Stimulated activated CD8-positive, alpha-beta memory T cell treated with anti-CD3 and anti-CD28 coated beads, Interleukin-15, amount 100 ng/mL, for 24 hours (primary cell): ENCODE measurements at places on chromosomes 12 and 14.

- DNase-seq = no peak
These were observed 41.3 kb upstream of the HIF1A start for GRCh38 chr14:61654026-61654425.

- no peak for DNase-seq
These were observed 46.2 kb upstream of the TUNAR start for GRCh38 chr14:95830386-95830785.

- no peak for DNase-seq
These were observed 7.0 kb upstream of the ATXN2 start for GRCh38 chr12:111605911-111606766.

GRCh38 chr12:125129179-125129571 lies 63.9 kb downstream of the AACS start:
- DNase-seq = no peak

GRCh38 chr12:42504049-42504448 lies 85.5 kb downstream of the PRICKLE1 start:
- DNase-seq = no peak

GRCh38 chr14:65631040-65631439 lies 218.5 kb downstream of the FUT8 start:
- no peak for DNase-seq

- no peak for DNase-seq
These were observed 174.9 kb upstream of the RPH3A start for GRCh38 chr12:112616469-112617152.

DNA sequence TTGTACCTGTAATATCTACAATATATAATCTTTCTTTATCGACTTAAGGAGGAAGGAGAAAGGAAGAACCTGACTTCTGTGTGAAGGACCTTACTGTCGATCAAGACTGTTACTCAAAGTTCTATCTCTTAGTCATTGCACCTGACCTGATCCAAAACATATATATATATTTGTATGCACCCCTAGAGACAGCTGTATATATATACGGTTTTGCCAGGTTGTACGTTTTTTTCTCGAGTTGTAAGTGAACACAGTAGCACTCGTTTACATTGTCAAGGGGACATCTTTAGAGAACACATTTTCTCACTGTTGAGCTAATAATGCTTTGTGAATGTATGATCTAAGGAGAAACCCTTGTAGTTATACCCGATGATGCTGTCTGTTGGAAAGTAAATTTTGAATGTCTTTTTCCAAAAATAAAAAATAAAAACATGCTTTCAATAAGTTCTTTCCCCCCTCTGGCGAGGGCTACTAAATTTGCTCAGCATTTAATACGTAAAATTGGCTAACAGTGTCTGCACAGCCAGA lies 536 bp upstream of the SLC35E3 start:
- no peak for DNase-seq

- no peak for DNase-seq
These were observed 107.3 kb upstream of the RTL1 start for GRCh38 chr14:101010835-101011234.

DNA sequence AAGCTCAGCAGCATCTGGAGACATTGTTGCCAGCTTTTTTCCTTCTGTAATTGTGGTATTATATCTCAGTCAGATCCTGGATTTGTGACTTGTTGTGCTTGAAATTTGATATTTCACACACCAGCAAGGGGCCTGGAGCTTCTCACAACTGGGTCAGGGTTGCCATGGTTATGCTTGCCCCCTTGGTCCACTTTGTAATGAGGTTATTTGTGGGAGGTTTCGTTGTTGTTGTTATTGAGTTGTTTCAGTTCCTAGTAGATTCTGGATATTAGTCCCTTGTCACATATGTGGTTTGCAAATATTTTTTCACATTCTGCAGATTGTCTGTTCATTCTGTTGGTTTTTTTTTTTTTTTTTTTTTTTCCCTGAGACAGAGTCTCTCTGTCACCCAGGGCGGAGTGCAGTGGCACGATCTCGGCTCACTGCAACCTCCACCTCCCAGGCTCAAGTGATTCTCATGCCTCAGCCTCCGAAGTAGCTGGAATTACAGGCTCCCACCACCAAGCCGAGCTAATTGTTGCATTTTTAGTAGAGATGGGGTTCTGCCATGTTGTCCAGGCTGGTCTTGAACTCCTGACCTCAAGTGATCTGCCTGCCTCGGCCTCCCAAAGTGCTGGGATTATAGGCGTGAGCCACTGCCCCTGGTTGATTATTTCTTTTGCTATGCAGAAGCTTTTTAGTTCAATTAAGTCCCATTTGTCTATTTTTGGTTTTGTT lies 80.6 kb upstream of the ETV6 start:
- DNase-seq = no peak

DNA sequence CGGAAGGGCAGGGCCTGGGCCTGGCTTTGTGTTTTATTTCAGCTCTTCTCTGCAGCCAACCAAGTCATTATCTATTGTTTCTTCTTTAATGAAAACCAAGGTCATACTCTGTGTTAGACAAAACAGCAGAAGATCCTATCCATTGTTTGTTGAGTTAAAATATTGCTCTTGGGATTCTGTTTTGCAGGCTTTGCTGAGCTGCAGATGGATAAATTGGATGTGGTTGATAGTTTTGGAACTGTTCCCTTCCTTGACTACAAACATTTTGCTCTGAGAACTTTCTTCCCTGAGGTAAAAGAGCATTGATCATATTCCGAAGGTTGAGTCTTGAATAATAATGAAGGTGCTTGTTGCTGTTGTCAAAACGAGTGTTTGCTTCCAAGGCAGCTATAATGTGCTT lies 106.6 kb downstream of the PLXNC1 start:
- DNase-seq = no peak

DNA sequence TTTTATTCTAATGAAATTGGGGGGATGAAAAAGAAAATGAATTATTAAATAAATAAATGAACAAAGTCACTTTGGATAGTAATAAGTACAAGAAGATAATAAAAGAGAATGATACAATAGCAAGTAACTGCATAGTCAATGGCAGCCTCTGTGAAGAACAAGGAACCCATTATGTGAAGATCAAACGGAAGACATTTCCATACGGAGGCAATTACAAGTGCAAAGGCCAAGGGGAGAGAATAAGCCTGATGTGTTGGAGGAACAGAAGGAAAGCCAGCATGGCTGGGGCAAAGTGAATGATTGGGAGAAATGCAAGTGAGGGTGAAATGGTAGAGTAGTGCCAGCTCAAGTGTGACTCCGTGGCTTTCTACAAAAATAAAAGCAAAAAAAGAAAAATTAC lies 43.9 kb upstream of the CHPT1 start:
- no peak for DNase-seq

GRCh38 chr12:99133401-99133800 lies 488.3 kb downstream of the APAF1 start:
- no peak for DNase-seq

DNA sequence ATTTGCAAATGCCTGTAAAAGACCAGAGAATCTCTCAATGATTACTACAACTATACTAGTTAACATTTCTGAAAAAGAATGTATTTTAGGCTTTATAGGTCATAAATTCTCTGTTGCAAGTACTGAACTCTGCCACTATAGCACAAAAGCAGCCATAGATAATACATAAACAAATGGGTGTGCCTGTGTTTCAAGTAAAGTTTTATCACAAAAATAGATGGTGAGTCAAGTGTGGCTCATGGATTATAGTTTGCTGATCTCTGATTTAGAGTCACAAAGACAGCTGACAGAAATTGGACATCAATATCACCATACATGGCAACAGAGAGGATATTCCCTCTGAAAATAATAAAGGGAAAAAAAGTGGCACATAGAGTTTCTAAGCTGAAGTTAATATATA lies 68.1 kb downstream of the FSCB start:
- no peak for DNase-seq

- DNase-seq = no peak
These were observed 305.2 kb upstream of the FOXG1 start for GRCh38 chr14:28461389-28461788.

- DNase-seq = no peak
These were observed 76.5 kb downstream of the TRMT5 start for GRCh38 chr14:60904381-60904780.

DNA sequence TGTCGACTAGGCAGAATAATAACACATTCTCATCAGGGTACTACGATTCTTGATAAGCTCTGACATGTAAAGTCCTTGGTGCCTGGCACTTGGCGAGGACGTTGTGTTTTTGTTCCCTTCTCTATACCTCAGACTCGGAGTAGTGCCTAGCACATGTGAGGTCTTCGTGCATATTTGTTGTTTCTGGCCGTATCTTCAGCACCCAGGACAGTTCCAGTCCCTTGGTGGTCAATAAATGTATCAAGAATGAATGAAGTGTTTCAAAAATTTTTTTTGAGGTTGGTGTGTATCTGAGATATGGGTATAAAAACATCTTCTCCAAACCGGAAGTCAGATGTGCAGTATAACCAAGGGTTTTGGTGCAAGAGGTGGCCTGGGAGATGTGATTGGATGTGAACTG lies 198.2 kb downstream of the AACS start:
- no peak for DNase-seq

DNA sequence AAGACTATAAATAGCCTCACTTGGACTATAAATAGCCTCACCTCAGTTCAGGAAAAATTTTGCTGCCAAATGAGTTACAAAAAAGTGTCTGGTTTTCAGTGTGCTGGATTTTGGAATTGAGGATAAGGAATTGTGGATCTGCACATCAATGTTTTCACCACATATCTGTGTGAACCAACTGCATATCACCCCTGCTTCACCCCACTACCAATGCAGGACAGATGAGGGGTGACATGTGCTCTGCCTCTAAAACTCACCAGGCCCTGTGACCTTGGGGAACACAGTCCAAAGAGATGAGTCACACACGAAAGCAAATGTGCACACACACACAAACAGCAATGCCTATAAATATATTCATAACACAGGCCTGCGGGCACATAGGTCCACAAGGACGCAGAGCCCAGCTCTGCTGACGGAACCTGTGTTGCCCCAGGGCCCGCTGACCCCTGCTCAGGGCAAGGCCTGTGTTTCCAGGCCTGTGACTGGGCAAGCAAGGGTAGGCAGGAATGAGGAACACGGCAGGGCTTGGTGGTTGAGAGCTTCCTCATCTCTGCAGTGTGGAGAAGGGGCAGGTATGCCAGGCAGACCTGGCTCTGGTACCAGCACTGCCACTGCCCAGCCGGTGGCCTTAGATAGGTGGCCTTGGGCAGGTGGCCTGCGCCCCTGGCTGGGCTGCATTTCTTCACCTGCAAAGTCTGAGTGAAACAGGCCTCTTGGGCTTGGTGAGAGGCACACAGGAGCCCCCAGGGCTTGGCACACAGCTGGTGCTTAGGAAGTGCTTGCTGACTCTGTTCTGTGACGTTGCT lies 82.4 kb downstream of the ARL6IP4 start:
- no peak for DNase-seq

GRCh38 chr12:117141097-117141898 lies 42.1 kb upstream of the TESC start:
- DNase-seq = no peak

DNA sequence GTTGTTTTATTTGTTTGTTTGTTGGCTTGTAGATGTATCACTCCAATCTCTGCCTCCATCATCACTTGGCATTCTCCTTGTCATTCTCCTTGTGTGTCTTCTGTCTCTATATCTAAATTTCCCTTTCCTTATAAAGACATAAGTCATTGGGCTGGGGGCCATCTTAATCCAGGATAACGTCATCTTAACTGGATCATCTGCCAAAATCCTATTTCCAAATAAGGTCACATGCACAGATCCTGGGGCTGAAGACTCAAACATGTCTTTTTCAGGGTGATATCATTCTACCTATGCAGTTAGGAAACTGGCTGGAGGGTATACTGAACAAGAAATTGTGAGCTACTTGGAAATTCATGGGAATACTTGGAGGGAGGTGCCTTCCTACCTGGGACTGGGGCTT lies 8.7 kb upstream of the CCDC60 start:
- DNase-seq = no peak

- DNase-seq = no peak
These were observed 150.2 kb downstream of the CCDC91 start for GRCh38 chr12:28340261-28341045.

GRCh38 chr12:49328816-49329215 lies 5.8 kb downstream of the TROAP start:
- no peak for DNase-seq

DNA sequence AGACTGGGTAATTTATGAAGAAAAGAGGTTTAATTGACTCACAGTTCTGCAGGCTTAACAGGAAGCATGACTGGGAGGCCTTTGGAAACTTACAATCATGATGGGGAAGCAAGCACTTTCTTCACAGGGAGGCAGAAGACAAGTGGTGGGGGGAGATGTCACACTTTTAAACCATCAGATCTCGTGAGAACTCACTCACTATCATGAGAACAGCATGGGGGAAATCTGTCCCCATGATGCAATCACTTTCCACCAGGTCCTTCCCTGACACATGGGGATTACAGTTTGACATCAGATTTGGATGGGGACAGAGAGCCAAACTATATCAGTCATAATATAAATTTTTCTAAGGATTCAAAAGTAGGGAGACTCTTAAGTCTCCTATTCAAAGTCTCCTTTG lies 46.0 kb downstream of the SPIC start:
- no peak for DNase-seq

DNA sequence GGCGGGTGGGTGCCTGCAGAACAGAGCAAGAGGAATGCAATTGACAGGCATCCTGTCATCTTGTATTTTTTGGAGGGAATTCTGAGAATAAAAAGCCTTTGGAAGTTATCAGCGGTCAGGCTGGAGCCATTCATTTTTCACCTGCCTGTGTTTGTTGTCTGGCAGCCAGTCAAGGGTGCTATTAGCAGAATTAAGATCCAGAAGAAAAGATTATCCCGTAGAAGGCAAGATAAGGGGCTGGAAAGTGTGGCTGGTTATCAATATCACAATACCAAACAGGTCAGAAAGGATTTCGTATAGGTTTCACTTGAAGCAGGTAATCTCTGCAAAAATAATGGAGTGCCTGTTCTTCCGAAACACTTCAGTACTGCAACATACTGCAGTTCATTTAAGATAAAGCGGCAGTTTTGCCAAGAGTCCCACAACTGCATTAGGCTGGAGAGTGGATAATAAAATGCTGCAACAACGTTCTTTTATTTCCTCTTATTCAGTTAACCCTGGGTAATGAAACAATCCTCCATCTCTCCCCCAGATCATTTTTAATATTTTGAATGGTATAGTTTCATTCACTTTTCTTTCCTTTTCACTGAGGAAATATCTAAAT lies 171.2 kb upstream of the CDKN3 start:
- DNase-seq = no peak

DNA sequence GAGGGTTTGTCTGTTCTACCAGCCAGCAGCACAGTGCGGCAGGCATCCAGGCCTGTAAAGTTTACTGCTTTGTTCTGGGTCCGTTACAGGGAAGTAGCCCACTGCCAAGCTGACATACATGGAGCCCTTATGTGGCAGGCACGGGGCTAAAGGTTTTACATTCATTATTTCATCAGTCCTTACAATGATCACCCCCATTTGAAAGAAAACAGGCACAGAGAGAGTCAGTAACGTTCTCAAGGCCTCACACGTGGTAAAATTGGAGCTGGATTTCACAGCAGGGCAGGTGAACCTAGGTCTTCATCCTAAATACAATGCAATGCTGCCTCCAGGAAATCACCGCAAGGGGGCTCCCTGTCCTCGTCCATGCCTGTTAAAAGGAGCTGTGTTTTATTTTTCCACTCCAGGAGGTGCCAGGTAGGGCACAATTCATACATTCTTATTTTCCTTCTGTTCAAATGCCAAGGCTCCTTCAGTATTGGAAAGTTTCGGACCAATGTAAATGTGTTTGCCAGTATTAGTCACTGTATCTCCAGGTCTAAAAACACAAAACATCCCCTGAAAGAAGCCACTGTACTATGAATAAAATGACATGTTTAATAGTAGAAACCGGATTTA lies 172.2 kb upstream of the GZMB start:
- peak; percentile 4 for DNase-seq

GRCh38 chr12:110475426-110475825 lies 6.8 kb downstream of the FAM216A start:
- DNase-seq = no peak
